ENCODE measurements at places on chromosomes 16 and 17. TPM values are rescaled to one million over a fixed set of nuclear protein-coding genes. Genes with fewer than 3 reads are reported as not detected.

SOX9 gene
- 1.0 TPM for total RNA-seq

SLC13A5 gene
- total RNA-seq, result 0.64 TPM

C16orf74 gene
- total RNA-seq, result not detected

GRCh38 chr17:17175917-17176316 lies 30.2 kb downstream of the PLD6 start:
- no peak overlapping the region for H3K4me3 ChIP-seq
- H3K27ac ChIP-seq, result no peak overlapping the region
- peaks cover 3% of the 10 kb centered on the region for H3K4me1 ChIP-seq
- H3K36me3 ChIP-seq, result peaks cover 94% of the 10 kb centered on the region
- no peaks in the 10 kb centered on the region for H3K27me3 ChIP-seq

DNA sequence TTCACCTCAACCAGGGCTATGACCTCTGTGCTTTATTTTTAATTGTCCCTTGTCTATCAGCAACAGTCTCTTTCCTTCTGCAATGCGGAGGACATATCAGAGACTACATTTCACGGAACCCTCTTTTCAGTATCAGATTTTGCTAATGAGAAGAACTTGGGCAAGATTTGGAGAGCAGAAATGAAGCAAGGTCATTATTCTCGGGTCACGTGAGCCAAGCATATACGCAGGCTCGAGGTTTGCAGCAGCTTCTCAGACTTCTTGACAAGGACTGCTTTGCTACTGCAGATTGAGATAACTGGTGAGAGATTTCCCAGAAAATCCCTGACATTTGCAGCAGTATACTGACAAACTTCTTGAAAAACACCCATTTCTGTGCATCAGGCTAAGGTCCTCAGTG lies 30.4 kb downstream of the ABCA10 start:
- H3K4me3 ChIP-seq, result no peak overlapping the region
- H3K36me3 ChIP-seq, result no peaks in the 10 kb centered on the region
- no peaks in the 10 kb centered on the region for H3K4me1 ChIP-seq
- H3K27ac ChIP-seq, result no peak overlapping the region
- no peaks in the 10 kb centered on the region for H3K27me3 ChIP-seq

GRCh38 chr16:24729951-24730815 lies 732 bp downstream of the TNRC6A start:
- H3K4me3 ChIP-seq, result peak overlapping the region; percentile 83
- H3K27me3 ChIP-seq, result no peaks in the 10 kb centered on the region
- H3K27ac ChIP-seq, result peak overlapping the region; percentile 92
